Gastroesophageal sphincter (tissue), 4 donors: ENCODE measurements at places on chromosomes 7 and 10.
A peak's percentile ranks its signal among the peaks of the same experiment; 100 is the strongest.

GRCh38 chr10:119754936-119755335 is 29.1 kb downstream of the INPP5F start:
- no peaks in the 10 kb centered on the region for H3K27me3 ChIP-seq
- H3K36me3 ChIP-seq = no peaks in the 10 kb centered on the region
- H3K4me3 ChIP-seq = no peak overlapping the region
- peak overlapping the region; percentile 4 for H3K27ac ChIP-seq
- ATAC-seq = no peak

- no peaks in the 10 kb centered on the region for H3K4me1 ChIP-seq
- no peak for ATAC-seq
- no peak overlapping the region for H3K4me3 ChIP-seq
- no peak overlapping the region for H3K27ac ChIP-seq
- H3K27me3 ChIP-seq = no peaks in the 10 kb centered on the region
These were observed 152.4 kb downstream of the KIF20B start for GRCh38 chr10:89853781-89854191.

GRCh38 chr10:80382989-80383388 is 25.4 kb upstream of the PRXL2A start:
- no peaks in the 10 kb centered on the region for H3K27me3 ChIP-seq
- H3K4me1 ChIP-seq = no peaks in the 10 kb centered on the region
- no peak for ATAC-seq

GRCh38 chr7:134084488-134085144 is 42.5 kb upstream of the LRGUK start:
- peak; percentile 47 for ATAC-seq
- H3K27ac ChIP-seq = no peak overlapping the region
- no peaks in the 10 kb centered on the region for H3K4me1 ChIP-seq
- H3K36me3 ChIP-seq = no peaks in the 10 kb centered on the region
